Hepatic stellate cell (primary cell): ENCODE measurements at places on chromosomes 11 and 22.

DNA sequence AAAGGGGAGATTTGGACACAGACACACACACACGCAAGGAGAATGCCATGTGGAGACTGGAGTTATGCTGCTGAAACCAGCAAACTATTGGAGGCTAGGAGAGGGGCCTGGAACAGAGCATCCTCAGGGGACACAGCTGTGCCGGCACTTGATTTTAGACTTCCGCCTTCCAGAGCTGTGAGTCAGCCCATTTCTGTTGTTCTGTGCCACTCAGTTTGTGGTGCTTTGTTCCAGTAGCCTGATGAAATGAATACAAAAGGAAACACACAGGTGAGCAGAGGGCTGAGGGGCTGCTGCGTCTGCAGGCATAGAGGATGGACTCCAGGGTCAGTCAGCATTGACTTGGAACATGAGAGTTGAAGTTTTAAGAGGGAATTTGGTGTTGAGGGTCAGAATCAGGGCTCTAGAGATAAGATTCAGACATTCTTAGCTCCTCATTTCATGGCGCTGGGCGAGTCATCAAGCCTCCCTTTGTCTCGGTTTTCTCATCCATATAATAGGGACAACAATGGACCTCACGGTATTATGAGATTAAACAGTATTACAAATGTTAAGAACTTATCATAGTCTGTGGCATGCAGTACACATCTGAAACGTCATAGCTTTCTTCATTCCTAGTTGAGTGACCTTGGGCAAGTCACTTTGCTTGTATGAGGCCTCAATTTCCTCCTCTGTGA is 191.0 kb downstream of the MIAT start:
- DNase-seq = peak; percentile 19

DNA sequence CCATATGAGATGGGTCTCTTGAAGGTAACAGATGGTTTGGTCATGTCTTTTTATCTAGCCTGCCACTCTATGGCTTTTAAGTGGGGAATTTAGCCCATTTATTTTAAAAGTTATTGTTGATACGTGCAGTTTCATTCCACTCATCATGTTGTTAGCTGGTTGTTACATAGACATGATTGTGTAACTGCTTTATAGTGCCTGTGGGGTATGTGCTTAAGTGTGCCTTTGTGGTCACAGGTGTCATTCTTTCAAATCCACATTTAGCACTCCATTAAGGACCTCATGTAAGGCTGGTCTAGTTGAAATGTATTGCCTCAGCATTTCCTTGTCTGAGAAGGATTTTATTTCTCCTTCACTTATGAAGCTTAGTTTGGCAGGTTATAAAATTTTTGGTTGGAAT is 263.8 kb upstream of the LUZP2 start:
- no peak for DNase-seq

- DNase-seq = no peak
These were observed 153.3 kb downstream of the DSCAML1 start for GRCh38 chr11:117643606-117644300.

GRCh38 chr11:65817835-65818680 is 15.7 kb upstream of the SNX32 start:
- peak; percentile 88 for DNase-seq

DNA sequence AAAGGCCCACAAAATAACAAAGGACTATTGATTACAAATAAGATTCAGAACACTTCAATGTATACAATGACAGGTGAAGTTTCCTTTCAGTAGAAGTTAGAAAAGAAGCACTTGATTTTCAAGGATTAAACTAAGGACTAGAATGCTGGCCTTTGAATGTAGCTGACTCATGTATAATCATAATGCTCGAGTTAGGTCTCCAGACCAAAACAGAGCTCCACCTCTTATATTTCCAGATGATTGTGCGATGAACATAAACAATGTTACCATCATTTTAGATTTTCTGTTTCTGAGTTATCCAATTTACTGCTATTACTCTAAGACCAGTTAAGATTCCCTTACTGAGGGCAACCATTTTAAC is 40.4 kb upstream of the RAPSN start:
- no peak for DNase-seq

DNA sequence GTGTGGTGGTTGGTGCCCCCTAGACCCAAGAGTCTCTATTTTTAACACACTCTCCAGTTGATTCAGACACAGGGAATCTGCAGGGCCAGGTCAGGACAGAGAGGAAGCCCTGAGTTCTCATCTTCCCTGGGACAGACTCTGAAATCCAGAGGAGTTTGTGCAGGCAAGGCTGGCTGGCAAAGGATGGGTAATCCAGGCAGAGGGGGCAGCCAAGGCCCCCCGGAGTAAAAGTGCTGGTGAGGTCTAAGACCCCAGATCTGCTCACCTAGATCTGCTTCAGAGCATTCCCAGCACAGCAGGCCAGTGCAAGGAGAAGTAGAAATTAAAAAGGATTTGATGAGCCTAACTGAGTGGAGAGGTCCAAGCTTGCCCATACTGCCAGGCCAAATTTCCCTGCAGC is 40.6 kb upstream of the MN1 start:
- no peak for DNase-seq

DNA sequence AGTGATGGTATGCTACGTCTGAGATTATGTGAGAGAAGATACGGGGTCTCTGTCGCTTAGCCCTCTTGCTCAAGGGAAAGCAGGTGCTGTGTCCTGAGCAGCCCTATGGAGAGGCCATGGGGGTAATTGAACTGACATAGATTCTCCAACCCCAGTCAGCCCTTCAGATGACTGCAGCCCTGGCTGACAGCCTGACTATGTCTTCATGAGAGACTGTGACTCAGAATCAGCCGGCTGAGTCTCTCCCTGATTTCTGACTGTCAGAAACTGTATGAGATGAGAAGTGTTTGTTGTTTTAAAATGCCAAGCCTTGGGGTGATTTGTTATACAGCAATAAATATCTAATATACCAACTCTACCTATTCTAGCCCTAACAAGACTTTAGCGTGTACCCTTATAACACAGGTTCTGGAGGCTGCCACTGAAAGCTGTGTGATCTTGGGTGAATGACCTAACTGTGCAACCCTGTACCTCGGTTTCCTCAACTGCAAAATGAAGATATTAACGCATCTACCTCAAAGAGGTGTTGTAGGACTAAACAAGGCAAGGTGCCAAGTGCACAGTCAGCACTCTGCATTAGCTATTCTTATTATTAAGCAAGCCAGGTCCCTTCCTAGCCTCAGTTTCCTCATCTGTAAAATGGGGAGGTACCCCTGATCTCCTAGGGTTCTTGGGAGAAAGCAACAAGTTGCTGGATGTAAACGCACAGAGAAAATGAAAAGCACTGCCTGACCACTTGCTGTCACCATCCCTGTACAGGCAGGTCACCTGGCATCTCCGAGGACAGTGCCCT is 24.9 kb downstream of the SLC43A1 start:
- DNase-seq = no peak

GRCh38 chr22:44151676-44152075 is 29.0 kb upstream of the PARVG start:
- DNase-seq = peak; percentile 90
